ENCODE measurements at places on chromosomes 5 and 9.

- DNase-seq, result no peak
Observed at GRCh38 chr5:96814041-96814440, 6.3 kb upstream of the ERAP1 start.

DNA sequence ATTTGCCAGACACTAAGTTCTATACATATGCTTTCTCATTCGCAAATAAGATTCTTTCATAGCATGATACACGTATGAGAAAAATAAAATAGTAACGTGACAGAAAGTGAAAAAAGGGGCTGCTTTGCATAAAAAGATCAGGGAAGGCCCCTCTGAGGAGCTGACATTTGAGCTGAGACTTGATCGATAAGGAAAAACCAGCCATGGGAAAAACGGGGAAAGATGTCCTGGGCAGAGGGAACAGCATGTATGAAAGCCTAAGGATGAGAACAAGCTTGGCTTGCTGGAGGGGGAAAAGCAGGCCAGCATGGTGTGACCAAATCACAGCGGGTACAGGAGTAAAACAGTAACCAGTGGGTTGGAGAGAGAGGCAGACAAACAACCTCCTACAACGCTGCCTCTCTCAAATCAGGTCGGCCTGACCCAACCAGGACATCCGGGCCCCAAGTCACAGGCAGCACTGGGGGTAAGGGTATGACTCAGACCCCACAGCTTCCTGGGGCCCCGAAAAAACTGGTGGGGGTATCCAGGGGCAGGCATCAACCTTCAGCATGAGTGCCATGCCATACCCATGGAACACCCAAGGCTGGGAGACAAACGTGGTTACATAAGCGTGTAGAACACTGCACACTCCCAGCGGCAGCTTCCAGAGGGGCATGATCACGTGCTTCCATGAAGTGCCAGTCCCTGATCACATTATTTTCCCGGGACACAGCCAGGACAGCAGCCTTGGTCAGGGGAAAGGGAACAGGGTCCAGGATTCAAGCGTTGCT, 2.2 kb downstream of the TNIP1 start:
- no peak for DNase-seq

GRCh38 chr9:128946571-128947276, 679 bp downstream of the DOLK start:
- DNase-seq, result peak; percentile 55

DNA sequence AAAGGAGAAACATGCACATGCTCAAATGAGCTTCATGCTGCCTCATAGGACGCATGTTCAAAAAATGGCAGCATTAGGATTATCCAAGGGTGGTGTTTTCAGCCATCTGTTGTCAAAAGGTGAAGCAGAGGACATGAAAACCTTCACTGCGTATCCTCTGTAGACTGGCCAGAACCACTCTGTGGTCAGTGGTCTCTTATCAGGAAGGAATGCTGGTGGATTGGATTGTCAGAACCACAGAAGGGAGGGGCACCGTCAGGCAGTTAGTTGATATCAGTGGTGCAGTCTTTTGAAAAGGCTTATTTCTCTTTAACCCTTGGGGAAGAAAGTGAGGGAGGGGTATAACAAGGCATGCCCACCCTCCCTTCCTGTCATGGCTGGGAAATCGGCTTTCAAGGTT, 100.1 kb downstream of the FBXL7 start:
- DNase-seq, result no peak

- DNase-seq, result peak; percentile 69
Observed at GRCh38 chr9:36764364-36765076, 191.8 kb downstream of the MELK start.

DNA sequence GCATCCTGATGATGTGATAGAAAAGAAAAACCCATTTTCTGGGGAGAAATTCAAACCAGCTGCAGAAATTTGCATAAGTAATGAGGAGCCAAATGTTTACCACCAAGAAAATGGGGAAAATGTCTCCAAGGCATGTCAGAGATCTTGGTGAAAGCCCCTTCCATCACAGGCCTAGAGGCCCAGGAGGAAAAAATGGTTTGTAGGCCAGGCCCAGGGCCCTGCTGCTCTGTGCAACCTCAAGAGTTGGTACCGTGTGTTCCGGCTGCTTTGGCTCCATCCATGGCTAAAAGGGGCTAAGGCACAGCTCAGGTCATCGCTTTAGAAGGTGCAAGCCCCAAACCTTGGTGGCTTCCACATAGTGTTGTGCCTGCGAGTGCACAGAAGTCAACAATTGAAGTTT, 543.1 kb downstream of the ZNF608 start:
- DNase-seq, result no peak

DNA sequence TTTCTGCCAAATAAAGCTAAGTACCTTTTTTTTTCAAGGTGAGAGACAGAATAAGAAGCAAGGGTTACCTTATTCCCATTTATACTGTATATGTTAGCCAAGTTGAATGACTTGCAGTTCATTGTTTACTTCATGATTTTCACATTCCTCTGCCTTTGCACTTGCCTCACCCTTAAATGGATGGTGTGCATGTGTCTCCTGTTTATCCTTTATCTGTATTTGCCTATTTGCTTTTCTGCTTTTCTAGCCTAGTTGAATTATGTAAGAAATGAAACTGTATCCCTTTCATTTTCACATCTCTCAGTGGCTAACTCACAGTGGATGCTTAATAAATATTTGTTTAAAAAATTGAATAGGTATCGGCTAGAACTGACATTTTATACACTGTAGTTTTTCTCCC, 200.8 kb upstream of the ST8SIA4 start:
- no peak for DNase-seq

GRCh38 chr5:83430130-83431010, 41.2 kb upstream of the VCAN start:
- DNase-seq, result peak; percentile 39

GRCh38 chr5:132744659-132745058, 2.6 kb upstream of the CCNI2 start:
- DNase-seq, result no peak

GRCh38 chr5:104372376-104372775, 809.8 kb upstream of the NUDT12 start:
- DNase-seq, result no peak

- peak; percentile 54 for DNase-seq
Observed at GRCh38 chr9:16154521-16155078, 601.8 kb downstream of the CCDC171 start.

- no peak for DNase-seq
Observed at GRCh38 chr5:172632346-172633092, 8.5 kb upstream of the NEURL1B start.

- peak; percentile 14 for DNase-seq
Observed at GRCh38 chr9:1604942-1605560, 410.1 kb upstream of the SMARCA2 start.

GRCh38 chr9:125649826-125650225, 57.2 kb downstream of the MAPKAP1 start:
- no peak for DNase-seq

GRCh38 chr5:168946363-168946762, 354.6 kb downstream of the SLIT3 start:
- no peak for DNase-seq

DNA sequence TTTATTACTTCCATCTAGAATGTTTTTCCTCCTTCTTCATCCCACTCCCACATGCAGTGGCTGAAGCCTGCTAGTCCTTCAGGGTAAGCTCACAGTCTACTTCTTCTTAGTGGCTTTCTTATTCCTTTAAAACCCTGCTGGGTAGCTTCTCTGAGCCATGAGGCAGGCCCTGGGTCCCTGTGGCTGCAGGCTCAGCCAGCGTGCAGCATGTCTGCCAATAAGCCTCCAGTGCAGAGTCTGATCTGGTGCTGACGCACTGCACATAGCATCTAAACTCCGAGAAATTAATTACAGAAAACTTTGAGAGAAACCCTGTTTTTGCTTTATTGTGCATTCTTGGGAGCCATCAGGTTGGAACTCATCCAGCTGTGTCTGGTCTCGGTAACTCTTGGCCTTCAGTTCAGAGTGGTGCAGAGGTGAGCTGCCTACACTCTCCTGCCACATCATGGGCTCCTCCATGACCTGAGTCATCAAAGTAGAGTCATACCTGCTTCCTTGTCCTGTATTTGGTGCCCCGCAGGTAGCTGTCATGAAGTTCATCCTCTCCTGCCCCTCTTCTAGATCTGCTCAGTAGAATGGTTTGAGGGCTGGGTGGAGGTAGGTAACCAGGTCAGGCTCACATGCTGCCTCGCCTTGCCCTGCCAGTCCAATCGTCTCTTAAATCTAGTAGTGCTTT, 339.4 kb downstream of the KDM4C start:
- DNase-seq, result no peak

DNA sequence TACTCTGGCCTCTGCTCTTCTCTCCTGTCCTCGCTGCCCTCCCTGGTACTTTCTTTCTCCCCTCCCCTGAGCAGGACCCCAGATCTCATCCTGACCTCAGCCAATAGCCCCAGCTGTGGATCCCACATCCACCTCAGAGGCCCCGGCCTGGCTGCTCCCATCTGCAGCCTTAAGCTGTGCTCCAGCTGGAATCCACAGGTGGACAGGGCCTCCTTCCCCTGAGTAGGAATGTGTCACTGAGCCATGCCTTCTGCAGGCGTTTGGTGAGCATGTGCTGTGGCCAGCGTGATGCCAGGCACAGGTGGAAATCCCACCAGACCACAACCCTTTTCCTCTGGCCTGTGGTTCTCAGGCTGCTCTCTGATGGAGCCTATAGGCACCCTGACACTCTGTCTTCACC, 68.9 kb downstream of the C5orf15 start:
- no peak for DNase-seq

Measured in G401 (cell line).